Ascending aorta (tissue), 2 donors: ENCODE measurements at places on chromosomes 3 and 15. TPM values are rescaled to one million over a fixed set of nuclear protein-coding genes. Genes with fewer than 3 reads are reported as not detected.

The CHRFAM7A gene
- 0.21 TPM for total RNA-seq

The GAP43 gene
- 0.21 TPM for total RNA-seq

The BTBD1 gene
- 63.9 TPM for total RNA-seq

The FBLN2 gene
- 323 TPM for total RNA-seq

GRCh38 chr15:42392309-42393024 is 33.2 kb downstream of the CAPN3 start:
- no peaks in the 10 kb centered on the region for H3K4me1 ChIP-seq
- no peak for DNase-seq
- H3K27me3 ChIP-seq: no peaks in the 10 kb centered on the region

DNA sequence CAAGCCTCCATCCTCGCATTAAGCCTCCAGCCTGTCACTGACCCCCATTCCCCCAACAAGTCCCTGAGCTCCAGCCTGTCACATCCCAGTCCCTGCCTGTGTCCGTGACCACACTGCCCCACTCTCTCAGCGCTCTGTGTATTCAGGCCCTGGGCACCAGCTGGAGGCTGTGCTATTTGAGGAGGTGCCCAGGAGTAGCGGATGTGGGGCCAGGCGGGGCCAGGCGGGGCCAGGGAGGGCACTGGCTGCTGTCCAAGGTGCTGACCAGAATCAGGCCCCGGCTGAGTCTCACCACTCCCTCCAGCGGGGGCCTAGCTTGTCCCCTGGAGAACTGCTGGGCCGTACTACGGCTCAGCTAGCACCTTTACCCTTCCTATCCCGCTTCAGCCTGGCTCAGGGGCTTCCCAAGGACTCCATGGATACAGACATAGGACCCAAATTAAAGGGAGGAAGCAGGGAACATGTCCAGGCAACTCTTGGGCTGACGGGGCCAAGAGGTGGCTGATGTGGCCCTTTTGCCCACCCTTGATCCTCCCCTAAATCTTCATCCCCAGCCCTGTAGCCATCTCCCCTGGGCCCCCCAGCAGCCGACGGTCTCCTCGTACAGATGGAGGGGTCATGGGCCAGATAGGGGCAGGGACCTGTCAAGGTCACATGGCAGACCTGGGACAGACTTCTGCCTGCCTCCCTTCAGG is 1.1 kb downstream of the HHATL start:
- H3K4me3 ChIP-seq: no peak overlapping the region
- DNase-seq: no peak
- no peaks in the 10 kb centered on the region for H3K36me3 ChIP-seq
- H3K27ac ChIP-seq: no peak overlapping the region

DNA sequence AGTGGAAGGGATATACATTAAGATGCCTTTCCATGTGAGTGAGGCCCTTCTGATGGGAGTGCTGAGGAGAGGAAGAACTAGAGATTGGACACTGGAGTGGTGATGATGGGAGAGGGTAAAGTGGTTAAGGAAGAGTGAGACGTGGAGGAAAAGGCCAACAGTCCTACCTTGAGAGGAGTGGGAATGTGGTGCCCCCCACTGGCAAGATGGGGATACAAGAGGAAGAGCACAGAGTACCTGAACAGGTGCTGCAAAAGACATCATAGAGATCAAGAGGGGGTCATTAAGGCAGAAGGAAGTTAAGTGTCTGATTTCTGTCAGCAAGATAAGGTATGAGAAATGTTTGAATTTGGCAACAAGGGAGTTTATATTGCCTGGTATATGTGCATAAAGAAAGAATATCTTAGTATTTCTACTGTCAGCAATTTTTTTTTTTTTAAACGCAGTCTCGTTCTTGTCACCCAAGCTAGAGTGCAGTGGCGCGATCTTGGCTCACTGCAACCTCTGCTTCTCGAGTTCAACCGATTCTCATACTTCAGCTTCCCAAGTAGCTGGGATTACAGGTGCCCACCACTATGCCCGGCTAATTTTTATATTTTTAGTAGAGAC is 34.0 kb downstream of the ARIH2 start:
- DNase-seq: no peak
- no peaks in the 10 kb centered on the region for H3K4me1 ChIP-seq
- no peak overlapping the region for H3K4me3 ChIP-seq
- H3K27me3 ChIP-seq: no peaks in the 10 kb centered on the region
- no peak overlapping the region for H3K27ac ChIP-seq

- no peak overlapping the region for H3K4me3 ChIP-seq
- H3K27ac ChIP-seq: peak overlapping the region; percentile 72
- peaks cover 6% of the 10 kb centered on the region for H3K4me1 ChIP-seq
Observed at GRCh38 chr3:65170390-65171042, 482.7 kb upstream of the ADAMTS9 start.

DNA sequence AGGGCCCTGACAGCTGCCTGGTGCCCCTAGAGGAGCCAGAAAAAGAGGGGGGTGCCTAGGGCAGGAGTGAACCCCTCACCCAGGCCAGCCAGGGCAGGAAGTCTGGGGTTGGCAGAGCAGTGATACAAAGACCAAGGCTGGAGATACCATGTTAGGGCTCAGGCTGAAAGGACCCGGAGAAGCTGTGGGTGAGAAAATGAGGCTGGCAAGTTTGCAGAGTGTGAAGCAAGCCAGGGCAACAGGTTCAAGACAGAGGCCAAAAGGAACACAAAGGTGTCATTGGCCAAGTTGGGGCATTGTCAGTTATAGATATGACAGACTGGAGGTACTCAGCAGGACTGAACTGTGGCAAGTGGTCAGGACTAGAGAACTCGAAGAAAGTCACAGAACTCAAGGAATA is 40.6 kb upstream of the IREB2 start:
- no peak for DNase-seq
- no peak overlapping the region for H3K27ac ChIP-seq
- no peaks in the 10 kb centered on the region for H3K36me3 ChIP-seq
- no peaks in the 10 kb centered on the region for H3K4me1 ChIP-seq
- H3K4me3 ChIP-seq: no peak overlapping the region
- H3K27me3 ChIP-seq: no peaks in the 10 kb centered on the region

GRCh38 chr3:180320631-180321030 is 281.3 kb upstream of the TTC14 start:
- H3K4me3 ChIP-seq: no peak overlapping the region
- H3K36me3 ChIP-seq: no peaks in the 10 kb centered on the region
- H3K27me3 ChIP-seq: no peaks in the 10 kb centered on the region
- no peak overlapping the region for H3K27ac ChIP-seq
- no peak for DNase-seq
- H3K4me1 ChIP-seq: no peaks in the 10 kb centered on the region

DNA sequence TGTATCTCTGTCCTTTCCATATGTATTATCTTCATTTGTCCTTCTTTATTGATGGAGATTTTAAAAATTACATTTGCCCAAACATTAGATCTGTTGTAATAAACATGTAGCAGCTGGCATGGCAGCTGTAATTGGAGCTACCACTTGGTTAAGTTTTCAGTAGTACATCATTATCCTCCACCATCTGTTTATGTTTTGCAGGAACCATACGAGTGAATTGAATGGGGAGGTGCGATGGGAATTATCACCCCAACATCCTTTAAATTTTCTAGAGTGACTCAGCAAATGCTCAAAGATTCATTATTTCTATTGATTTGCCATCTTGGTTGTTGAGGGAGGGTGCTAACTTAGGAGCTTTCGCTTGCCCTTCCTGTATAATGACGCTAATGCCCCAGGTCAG is 32.6 kb upstream of the NOX5 start:
- no peak overlapping the region for H3K27ac ChIP-seq
- H3K4me1 ChIP-seq: no peaks in the 10 kb centered on the region
- no peaks in the 10 kb centered on the region for H3K27me3 ChIP-seq
- DNase-seq: no peak
- no peaks in the 10 kb centered on the region for H3K36me3 ChIP-seq
- H3K4me3 ChIP-seq: no peak overlapping the region

DNA sequence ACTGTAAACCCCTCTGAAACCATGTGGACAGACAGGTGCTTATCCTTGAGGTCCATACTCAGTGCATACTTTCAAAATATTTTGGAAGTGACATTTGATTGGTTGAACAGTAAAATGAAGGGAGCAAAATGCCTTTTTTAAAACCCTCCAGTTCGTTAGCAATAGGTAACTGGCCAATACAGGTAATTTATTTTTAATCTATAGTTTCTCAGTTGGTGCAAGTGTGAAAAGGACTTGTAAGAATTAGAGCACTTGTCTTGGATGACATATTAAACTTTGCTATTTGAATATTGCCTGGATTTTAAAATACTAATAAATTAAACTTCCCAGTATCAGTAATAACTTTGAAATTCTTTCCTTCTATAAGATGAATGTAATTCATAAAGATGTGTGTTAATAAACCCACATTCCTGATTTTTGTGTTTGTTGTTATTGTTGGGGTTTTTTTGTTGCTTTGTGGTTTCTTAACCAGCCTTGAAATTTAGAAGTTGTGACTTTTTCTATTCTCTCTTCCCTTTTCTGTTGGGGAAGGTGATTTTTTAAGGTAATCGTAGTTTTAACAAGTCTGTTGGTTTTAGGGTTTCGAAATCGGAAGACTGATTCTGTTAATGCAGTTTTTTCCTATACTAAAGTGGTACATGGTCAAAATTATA is 90.0 kb downstream of the STT3B start:
- no peak overlapping the region for H3K27ac ChIP-seq
- no peak overlapping the region for H3K4me3 ChIP-seq
- no peak for DNase-seq
- H3K27me3 ChIP-seq: no peaks in the 10 kb centered on the region
- H3K36me3 ChIP-seq: peaks cover 28% of the 10 kb centered on the region

GRCh38 chr3:135325096-135325495 is 530.0 kb downstream of the EPHB1 start:
- no peaks in the 10 kb centered on the region for H3K27me3 ChIP-seq
- H3K27ac ChIP-seq: no peak overlapping the region
- H3K36me3 ChIP-seq: no peaks in the 10 kb centered on the region

DNA sequence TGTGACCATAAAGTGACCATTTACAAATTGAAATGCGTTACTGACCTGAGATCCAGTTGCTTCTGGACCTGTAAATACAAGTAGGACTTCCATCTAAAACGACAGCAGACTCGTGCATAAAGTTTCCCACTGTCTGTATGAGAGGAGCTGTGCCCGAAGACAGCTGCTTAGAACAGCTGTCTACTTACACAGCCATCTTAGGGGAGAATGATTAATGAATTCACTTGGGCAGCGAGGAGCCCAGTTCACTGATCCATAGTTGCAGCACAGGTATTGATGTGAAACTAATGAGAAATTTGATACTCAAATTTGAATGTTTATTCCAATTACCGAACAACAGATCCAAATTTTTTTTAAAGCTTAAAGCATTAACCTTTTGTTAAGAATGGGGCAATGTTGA is 748.1 kb downstream of the NR2F2 start:
- H3K27ac ChIP-seq: no peak overlapping the region
- H3K27me3 ChIP-seq: no peaks in the 10 kb centered on the region
- no peaks in the 10 kb centered on the region for H3K36me3 ChIP-seq
- H3K4me1 ChIP-seq: no peaks in the 10 kb centered on the region

- H3K27ac ChIP-seq: peak overlapping the region; percentile 79
- peaks cover 94% of the 10 kb centered on the region for H3K36me3 ChIP-seq
- peaks cover 12% of the 10 kb centered on the region for H3K4me1 ChIP-seq
Observed at GRCh38 chr3:8563597-8563996, 62.0 kb downstream of the LMCD1 start.

DNA sequence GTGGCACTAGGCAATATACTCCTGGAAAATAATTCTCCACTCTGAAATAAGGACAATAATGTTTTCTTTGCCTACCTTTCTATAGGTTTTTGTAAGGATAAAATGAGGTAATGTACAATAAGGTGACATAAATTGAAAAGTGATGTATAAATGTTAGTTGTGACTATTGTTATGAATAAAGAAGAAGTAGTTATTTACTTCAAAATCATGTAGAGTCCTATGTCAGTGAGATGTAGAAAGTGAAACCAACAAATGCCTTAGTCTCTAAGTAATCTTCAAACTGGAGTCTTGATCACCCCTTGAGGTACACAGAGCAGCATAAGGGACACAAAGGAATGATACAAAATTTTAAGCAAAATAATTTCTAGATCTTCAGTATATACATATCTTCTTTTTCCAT is 60.3 kb upstream of the TP63 start:
- H3K4me1 ChIP-seq: no peaks in the 10 kb centered on the region
- no peaks in the 10 kb centered on the region for H3K36me3 ChIP-seq
- H3K27ac ChIP-seq: no peak overlapping the region
- no peaks in the 10 kb centered on the region for H3K27me3 ChIP-seq
- H3K4me3 ChIP-seq: no peak overlapping the region

GRCh38 chr3:160935413-160936095 is 169.6 kb downstream of the B3GALNT1 start:
- no peak overlapping the region for H3K27ac ChIP-seq
- H3K4me3 ChIP-seq: no peak overlapping the region
- H3K4me1 ChIP-seq: no peaks in the 10 kb centered on the region
- DNase-seq: no peak
- no peaks in the 10 kb centered on the region for H3K36me3 ChIP-seq

DNA sequence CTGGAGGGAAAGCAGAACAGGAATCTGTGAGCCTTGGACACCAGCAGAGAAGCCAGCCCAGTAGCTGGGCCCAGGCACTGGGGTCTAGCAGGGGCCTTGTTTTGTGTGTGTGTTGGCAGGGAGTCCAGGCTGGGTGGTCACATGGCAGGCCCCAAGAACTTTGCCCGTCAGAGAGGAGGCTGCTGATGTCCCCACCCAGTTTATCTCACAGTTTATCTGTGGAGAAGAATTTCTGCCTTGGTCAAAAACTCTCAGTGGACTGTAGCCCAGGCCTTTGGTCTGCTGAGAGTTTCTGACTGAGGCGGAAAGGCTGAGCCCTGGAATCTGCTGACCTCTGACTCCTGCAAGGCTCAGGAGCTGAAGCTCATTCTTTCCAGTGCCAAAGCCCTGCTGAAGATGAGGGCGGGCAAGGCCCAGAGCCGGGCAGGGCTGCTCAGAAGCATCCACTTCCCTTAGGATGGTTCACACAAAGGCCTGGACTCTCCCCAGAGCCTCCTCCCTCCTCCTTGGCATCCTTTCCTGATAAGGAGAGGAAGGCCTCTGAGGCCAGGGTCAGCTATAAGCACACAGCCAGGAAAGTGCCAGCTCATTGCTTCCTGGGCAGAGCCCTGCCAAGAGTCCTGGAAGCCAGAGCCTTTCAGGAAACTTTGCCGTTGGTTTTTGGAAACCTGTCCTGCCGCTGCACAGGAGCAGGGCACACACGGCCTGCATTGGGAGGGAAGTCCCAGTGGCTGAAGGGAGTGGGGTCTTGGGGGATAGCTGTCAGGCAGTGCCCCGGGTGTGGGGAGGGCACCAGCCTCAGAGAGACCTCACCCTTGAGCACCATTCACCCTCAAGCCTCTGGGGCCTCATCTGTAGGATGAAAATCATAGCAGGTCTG is 37.2 kb upstream of the SLCO2A1 start:
- DNase-seq: no peak
- H3K4me3 ChIP-seq: no peak overlapping the region
- H3K27me3 ChIP-seq: no peaks in the 10 kb centered on the region
- no peaks in the 10 kb centered on the region for H3K4me1 ChIP-seq
- no peaks in the 10 kb centered on the region for H3K36me3 ChIP-seq

DNA sequence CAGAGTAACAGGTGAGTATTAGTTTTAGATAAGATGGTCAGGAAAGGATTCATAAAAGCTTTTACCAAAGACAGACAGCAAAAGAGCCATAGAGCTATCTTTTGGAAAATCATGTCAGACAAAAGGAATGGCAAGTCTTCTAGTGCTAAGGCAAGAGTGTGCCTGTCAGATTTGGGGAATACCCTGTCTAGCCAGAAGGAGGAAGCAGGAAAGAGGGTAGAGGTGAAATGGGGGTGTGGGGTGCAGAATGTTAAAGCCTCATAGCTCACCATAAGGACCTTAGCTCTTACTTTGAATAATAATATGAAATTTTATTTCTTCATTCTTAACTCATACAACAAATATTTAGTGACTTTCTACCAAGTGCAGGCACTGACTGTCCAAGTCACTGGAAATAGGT is 512.1 kb upstream of the ROBO2 start:
- no peak overlapping the region for H3K4me3 ChIP-seq
- H3K27ac ChIP-seq: no peak overlapping the region
- no peaks in the 10 kb centered on the region for H3K36me3 ChIP-seq
